ENCODE measurements at places on chromosomes 12 and 14.

DNA sequence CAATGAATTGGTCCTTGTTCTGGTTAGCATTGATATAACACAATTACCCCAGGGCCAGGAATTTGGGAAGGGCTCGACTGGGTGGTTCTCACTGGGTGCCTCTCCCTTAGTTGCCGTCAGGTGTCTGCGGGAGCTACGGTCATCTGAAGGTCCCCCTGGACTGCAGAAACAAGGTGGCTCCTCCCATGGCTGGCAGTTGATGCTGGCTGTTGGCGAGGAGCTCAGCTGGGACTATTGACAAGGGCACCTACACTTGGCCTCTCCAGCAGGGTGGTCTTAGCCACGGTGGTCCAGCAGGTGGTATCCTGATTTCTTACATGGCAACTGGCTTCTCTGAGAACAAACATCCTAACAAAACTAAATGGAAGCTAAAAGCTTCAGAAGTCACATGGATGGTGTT lies 41.0 kb upstream of the RGS6 start:
- DNase-seq = no peak

GRCh38 chr14:57018065-57018464 lies 207.8 kb upstream of the OTX2 start:
- no peak for DNase-seq

- no peak for DNase-seq
Measured at GRCh38 chr12:11729439-11730150, 80.1 kb downstream of the ETV6 start.

DNA sequence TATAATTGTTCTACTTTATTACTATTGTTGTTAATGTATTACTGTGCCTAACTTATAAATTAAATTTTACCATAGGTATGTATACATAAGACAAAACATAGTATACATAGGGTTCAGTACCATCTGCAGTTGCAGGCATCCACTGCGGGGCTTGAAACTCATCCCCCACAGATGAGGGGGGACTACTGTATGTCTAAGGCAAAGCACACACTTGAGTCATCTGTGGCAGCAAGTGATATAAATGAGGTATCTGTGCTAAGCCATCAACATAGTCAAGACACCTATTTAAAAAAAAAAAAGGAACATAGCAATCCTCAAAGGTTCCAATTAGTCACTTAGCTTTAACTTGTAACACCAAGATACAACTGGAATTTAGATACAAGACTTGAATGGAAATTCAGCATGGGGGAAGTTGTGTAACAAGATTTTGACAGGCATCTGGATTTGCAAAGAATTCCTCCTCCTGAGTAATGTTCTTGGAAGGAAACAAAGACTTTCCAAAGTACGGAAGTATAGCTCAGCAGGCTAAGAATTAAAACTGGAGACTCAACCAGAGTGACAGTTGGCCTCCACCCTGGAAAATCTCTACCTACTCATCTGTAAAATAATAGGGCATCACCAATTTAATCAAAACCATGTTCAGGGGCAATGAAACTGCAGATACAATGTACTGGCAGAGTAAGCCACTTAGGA lies 14.9 kb downstream of the DCAF5 start:
- DNase-seq = no peak

DNA sequence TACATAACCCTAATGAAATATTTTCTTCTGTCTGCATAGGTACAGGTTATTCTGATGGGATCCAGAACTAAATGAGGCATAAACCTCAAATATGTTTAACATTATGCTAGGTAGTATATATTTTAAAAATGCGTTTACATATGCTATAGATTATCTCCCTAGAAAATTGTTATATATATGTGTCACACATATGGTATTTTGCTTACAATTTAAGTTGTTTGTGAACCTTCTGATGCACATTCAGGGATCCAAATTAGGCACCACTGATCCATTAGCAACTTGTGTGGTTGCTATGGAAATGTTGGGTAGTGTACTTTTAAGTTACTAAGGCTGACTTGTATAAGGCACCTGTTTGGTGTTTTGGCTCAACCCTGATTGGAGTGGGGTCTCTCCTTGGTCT lies 456.7 kb downstream of the AEBP2 start:
- no peak for DNase-seq
